ENCODE measurements at places on chromosomes 13 and 19.

DNA sequence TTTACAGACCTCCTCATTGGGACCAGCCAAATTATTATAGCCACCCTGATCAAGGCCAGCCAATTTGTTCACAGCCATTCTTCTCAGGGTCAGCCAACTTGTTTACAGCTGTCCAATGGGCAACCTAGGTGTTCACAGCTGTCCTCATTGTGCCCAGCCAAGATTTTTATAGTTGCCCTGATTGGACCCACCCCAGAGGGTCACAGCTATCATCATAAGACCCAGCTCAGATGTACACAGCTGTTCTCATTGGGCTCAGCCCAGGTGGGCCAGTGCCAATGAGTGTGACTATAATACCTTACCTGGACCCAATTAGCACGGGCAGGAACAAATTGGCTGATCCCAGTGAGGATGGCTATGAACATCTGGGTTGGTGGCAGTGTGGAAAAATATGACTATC is 1151.8 kb downstream of the UQCRFS1 start:
- DNase-seq = no peak

GRCh38 chr13:31697290-31697689 is 42.0 kb upstream of the RXFP2 start:
- peak; percentile 5 for DNase-seq

DNA sequence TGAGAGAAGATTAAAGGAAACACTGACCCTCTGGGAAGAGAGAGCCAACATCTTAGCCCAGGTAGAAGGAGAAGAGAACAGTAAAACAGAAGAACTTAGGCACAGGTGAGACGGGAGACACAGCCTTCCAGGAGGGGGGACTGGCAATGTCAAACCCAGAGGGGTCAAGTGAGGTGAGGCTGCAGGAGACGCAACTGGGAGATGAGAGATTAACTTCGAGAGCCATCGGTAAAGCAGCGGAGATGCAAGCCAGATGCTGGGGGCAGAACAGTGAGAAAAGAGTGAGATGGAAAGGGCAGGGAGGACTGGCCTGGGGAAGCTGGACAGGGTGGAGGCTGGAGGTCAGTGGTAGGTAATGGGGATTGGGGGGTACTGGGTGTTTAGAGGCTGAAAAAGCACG is 5.2 kb downstream of the INSR start:
- no peak for DNase-seq

GRCh38 chr13:99730403-99730802 is 229.1 kb downstream of the TM9SF2 start:
- no peak for DNase-seq

- DNase-seq = peak; percentile 96
These were observed 87.1 kb upstream of the STK24 start for GRCh38 chr13:98664047-98664446.

- peak; percentile 75 for DNase-seq
These were observed 8.4 kb upstream of the KCTD12 start for GRCh38 chr13:76894401-76895110.

- DNase-seq = no peak
These were observed 77.1 kb downstream of the CCNA1 start for GRCh38 chr13:36509369-36509768.

DNA sequence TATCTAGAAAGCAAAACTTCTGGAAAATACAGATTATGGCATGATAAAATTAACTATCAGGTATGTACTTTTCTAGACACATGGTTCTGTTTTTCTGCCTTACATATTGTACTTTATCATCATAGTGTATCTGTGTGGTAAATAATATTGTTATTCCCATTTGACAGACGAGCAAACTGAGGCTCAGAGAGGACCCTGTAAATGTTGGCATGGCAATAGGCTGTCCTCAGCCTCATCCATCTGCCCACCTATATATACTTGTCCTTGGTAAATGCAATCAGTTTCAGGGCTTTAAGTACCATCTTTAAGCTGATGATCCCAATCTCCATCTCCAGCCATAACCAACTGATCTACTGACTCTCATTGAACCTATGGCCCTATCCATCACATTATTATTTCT is 178.0 kb downstream of the DCT start:
- DNase-seq = no peak

DNA sequence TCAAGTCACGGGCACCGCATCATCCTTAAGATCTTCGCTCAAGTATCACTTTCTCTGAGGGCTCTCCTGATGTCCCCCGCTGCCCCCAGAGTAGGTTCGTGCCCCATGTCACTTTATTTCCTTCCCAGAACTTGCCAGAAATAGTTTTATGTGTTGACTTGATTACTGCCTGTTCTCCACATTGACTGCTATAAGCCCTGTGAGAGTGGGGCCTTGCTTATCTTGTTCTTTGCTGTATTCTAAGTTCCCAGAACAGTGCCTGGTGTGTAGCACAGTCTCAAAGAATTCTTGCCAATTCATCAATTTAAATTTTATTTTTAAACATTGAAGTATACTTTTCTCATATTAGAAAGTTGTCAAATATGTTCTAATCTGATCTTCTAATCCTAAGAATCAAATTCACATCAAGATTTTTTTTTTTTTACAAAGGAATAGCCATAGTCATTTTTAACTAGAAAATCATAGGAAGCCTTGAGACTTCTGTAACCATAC is 32.1 kb upstream of the GPR183 start:
- no peak for DNase-seq

DNA sequence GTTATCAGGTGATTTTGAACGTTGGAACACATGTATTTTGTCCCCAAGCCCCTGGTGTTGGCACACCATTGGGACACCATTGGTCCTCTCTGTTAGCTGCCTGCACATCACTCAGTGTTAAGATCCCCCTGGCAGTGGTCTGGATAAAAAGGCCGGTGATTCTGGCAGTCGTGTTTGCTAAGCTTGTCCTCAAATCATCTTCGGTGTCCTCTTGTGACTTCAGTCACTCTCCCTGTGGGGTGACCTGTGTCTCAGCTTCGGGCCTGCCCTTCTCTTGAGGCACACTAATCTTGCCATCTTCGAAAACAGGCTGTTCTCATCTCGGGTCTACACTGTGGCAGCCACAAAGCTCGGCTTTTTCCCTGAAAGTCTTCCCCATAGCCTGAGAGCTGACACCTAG is 127.1 kb downstream of the ZIC5 start:
- DNase-seq = no peak

DNA sequence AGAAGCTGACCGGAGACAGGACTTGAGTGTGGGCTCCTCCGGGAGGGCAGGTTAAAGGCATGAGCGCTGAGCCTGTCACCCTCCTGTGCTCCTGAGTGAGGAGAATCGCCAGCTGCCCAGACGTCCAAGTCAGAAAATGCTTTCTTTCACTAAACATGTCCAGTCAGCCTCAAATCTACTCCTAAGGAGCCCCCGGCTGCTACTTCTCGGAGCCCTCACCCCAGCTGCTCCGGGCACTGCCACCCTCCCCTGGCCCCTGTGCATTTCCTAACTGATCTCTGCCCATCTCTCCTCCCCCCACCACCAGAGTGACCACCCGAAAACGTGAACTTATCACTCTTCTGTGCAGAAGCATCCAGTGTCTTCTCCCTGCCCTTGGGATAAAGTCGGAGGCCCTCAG is 277.5 kb upstream of the SOX1 start:
- no peak for DNase-seq

DNA sequence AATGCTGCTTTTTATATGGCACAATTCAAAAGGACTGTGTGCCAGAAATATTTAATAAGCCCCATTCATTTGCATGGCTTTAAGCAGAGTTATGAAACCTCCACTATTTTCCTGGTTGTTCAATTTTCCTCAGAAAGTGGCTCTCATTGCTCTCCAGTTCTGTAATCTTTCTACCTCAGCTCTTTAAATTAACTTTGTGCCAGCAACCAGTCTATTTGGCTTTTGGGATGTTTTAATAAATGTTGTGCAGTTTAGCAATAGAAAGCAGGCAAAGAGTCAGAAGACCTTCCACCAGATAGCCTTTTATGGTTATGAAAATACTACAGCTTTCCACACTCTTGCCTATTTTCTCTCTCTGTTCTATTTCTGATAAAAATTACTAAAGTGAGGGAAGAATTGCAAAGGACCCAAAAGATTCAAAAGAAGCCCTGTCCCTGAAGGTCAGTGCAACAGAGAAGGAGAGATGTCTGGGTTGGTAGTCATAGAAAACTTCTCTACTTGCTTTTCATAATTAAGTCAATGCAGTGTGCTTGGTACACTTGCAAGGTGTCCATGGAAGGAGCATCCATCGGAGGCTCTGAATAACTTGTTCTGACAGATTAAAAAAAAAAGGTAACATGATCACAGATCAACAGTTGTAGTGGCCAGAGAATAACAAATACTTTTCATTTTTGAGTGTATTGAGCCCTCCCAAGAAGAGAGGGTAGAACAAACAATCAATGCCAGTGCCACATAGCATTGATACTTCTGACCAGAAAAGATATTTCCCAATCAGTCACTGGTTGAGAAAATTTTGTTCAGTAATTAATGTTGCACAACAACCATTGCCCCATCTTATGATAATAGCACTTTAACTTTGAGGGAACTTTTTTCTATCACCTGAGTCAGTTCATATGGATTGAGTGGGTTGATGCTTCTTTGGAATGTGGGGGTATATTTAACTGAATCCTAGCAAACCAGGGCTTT is 48.4 kb upstream of the SPRY2 start:
- no peak for DNase-seq

GRCh38 chr19:51719251-51719988 is 4.4 kb downstream of the HAS1 start:
- no peak for DNase-seq

DNA sequence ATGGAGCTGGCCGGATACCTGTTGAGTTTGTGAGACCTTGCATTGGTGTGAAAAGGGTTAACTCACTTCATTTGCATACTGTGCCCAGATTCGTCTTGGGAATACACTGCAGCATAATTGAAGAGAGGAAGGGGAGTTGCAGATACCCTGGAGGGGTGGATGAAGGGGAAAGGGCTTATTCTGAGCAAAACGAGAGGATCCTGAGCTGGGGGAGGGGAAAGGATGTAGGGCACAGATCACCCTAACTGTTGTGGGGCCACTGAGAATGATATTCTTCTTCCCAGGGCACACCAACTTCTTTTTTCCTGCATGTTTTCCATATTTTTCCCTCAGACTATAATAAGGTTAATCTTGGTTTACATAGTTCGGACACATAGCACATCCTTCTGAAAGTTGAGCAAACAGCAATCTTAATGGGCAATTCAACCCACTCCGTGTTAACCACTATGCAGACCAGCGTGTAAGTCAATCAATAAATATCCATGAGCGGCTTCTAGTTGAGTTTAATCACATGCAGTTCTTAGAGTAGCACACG is 11.7 kb upstream of the PTPRS start:
- peak; percentile 66 for DNase-seq

GRCh38 chr19:11377756-11378155 is 3.3 kb downstream of the SWSAP1 start:
- no peak for DNase-seq

DNA sequence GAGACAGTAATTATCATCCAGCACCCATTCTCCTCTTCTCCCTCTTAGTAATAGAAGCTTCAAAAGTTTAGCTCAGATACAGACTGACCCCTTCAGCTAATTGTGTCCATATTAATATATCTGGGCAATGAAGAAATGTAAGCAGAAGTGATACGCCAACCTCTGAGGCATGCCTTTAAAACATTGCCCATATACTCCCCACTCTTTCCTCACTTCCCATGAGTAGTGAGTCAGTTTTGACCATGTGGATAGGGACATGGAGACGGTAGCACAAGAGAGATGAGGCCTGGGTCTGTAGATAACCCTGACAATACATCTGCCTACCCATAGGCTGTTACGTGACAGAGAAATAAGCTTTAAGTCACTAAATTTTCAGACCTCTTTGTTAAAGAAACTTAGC is 147.6 kb downstream of the KCTD12 start:
- DNase-seq = no peak

- DNase-seq = no peak
These were observed 89.8 kb upstream of the SOX1 start for GRCh38 chr13:111977179-111977506.

GRCh38 chr13:28707629-28708427 is 10.9 kb downstream of the SLC46A3 start:
- DNase-seq = peak; percentile 44

DNA sequence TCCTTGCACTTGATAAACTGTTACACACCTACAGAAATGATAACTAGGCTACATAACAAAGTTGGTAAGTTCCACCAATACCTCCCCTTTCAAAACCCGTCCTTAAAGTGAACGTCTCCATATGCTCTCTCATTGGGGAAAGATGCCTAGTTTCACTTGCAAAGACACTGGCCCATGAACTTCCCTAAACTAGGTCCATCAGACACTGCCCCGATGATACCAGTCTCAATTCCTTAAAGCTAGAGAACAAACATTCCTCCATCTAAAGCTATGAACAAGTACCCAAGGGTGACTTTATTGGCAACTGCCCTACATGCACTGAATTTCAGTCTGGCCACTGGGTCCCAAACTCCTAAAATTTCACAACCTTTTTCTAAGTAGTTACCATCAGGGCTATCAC is 39.9 kb downstream of the FOXO1 start:
- no peak for DNase-seq

GRCh38 chr13:74450964-74451363 is 316.8 kb upstream of the KLF12 start:
- peak; percentile 22 for DNase-seq

DNA sequence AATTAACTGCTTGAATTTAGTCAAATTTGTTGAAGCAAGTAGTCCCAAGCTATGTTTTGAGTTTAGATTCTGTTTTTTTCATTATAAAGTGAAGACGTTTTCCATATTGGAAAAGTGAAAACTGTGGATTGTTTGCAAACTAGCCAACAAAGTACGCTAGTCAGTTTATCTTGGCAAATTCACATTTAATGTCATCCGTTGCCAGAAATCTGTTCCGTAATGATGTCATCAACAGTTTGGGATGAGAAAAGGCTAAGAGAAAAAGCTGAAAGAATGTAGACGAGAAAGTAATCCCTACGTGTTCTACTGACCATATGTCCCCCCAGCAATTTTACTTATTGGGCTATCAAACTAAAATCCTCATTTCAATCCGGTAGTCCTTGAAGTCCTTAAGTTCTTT is 419.6 kb downstream of the GPC6 start:
- DNase-seq = no peak

- DNase-seq = no peak
These were observed 1.9 kb upstream of the GPI start for GRCh38 chr19:34363094-34363493.

DNA sequence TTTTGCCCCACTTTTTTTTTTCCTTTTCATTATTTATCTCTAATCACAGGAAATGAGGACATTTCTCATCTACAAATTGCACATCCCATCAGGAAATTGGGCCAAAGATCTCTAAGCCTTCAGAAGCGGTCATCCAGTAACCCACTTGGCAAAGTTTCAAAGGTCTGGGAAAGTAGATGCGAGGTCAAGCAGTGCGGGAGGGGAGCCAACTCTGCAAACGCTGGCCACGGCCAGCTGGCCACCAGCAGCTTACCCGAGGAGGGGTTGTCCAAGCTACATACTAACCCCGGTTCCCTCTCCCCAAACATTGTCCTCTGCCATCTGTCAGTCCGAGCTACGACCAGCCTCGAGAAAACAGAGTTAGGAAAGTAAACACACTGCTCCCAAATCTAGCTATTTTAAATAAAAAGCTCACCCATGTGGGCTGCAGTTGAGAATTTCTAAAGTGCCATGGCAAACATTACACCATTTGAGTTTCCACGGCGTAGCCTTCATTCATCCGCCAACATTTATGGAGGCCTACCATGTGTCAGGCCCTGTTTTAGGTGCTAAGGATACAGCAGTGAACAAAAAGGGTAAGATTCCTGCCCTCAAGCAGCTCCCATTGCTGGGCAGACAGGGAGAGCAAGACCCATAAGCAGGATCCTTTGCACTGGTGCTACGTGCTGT is 11.5 kb downstream of the FFAR2 start:
- no peak for DNase-seq
